ENCODE measurements at places on chromosomes 7 and 10.

DNA sequence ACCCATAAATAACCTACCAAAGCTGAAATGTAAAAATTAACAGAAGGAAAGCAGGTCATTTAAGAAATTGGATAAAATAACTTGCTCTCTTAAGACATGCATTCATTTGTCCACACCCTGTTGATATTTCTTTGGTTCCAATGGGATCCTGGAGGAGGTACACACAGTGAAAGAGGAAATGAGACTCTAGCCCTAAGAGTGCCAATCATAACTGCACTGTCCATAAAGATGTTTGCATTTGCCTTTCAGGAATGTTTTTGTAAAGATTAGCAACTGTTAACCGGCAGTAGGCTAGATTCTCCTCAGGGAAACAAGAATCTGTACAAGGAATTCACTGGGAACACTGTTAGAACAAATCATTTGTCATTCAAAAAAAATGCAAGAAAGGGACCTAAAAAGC lies 61.0 kb downstream of the MEOX2 start:
- no peak for DNase-seq

DNA sequence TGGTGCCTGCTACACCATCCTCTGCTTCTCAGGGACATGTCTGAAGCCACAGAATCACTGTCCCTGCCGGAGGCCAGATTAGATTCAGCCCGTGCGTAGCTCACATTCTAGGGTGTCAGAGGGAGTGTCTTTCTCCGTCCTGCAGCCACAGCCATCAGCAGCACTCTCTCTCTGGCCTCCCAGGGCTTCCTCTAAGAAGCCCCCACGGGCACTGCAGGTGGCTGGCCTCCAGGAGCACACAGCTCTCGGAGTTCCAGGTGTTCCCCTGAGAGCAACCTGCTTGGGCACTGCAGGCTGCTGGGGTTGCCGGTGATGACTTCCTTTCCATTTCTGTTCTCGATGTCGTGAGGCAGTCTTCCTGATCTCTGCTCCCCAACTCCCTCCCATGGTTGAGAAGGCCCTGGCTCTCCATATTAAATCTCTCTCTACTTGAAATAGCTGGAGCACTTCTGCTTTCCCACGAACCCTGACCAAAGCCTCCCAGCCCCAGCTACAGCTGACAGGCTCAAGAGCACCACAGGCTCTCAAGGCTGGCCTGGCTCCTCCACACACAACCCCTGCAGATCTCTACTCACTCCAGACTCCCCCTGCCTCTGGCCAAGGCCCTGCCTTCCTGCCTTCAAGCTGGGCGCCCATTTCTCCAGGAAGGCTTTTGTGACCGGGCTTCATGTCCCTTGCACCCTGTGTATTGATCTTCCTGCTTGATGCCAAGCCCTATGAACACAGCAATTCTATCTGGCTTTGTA lies 49.0 kb upstream of the TMEM72 start:
- no peak for DNase-seq

DNA sequence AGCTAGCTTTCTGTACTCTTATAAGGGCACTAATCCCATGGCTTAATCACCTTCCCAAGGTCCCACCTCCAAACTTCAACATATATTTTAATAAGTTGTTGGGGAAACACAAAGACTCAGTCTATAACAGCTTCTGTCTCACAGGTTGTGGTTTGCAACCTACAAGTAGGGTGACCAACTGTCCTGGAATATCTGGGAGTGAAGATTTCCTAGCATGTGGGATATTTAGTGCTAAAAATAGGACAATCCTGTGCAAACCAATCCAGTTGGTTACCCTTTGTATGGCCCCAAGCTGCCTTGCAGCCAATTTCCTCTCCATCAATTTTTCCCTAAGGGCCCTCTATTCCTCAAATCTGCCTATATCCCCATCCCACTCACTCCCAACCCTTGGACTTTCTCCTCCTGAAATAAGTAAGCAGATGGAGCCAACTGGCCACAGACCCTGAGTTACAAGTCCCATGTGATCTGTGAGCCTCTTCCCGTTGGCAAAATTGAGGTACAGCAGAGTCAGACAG lies 82.3 kb downstream of the FAM13C start:
- DNase-seq = no peak

DNA sequence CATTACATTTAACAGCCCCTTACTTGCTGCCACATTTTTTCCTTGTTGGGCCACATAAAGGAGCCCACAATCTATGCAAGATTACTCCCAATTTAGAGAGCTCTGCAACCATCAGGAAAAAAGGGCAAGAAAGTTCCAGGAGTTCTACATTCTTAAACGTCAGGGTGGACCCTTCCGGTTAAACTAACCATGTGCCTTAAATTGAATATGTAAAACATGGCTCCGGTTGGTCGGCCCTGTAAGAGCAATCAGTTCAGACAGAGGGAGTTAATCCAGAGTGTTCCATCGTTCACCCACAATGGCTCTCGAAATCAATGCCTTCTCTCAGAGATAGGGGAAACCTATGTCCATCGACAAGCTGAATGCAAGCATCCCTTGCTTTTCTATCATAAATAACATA lies 253.7 kb upstream of the PFKP start:
- no peak for DNase-seq

DNA sequence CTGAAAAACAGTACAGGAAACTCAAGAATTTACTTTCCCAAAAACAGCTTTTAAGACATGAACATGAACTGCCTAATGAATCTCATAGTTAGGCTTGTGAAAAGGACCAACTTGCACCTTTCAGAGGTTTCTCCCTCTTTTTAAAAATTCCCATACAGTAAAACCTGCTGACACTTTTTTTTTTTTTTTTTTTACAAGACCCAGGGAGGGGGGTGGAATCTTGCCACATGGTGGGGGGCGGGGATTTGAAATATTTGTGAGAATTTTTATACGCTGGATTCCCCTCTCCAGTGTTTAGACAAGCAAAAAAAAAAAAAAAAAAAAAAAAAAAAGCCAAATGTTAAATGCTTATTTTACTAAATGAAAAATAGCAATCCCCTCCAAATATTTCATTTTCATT lies 57.4 kb downstream of the HIBADH start:
- no peak for DNase-seq

DNA sequence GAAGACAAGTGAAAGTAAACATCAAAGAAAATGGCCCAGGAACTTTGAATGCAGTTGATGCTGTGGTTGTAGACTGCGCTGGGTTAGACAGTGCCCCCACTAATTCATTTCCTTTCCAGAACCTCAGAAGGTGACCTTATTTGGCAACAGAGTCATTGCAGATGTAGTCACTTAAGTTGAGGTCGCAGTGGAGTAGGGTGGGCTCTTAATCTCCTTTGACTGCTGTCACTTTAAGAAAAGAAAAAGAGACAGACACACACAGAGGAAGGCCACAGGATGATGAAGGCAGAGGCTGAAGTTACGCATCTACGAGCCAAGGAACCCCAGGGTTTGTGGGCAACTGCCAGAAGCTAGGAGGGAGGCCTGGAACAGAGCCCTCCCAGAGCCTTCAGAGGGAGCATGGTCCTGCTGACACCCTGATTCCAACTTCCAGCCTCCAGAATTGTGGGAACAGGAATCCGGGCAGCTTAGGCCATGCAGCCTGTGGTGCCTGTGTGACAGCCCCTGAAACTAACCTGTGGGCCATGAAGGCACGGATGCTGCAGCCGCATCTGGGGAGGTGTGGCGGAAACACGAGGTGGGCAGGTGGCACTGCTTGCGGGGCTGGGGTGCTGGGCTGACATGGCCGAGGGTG lies 107.6 kb downstream of the PRKAG2 start:
- peak; percentile 9 for DNase-seq

- DNase-seq = no peak
Measured at GRCh38 chr7:24216576-24217125, 67.3 kb upstream of the NPY start.

DNA sequence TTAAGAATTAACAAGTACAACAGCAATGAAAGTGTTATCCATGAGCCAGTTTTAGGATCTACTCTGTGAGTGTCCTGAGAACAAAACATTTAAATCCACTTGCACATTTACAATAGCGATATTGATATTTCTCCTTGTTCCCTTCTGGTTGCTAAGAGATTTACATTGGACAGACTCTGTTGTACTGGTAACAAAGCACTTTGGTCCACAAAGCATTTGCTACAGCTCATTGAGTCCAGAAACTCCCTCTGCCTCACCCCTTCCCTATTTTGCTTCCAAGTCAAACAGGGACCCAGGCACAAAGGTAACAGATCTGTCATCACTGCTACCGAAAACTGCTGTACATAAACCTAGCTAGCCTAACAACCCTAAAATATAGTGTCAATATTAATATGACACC lies 2.1 kb downstream of the ANK3 start:
- no peak for DNase-seq
